ENCODE measurements at places on chromosomes 5 and 9.
A peak's percentile ranks its signal among the peaks of the same experiment; 100 is the strongest.

GRCh38 chr5:150672237-150672883 lies 11.3 kb downstream of the MYOZ3 start:
- peak; percentile 19 for DNase-seq

GRCh38 chr9:110140276-110140675 lies 67.7 kb downstream of the C9orf152 start:
- DNase-seq, result no peak

DNA sequence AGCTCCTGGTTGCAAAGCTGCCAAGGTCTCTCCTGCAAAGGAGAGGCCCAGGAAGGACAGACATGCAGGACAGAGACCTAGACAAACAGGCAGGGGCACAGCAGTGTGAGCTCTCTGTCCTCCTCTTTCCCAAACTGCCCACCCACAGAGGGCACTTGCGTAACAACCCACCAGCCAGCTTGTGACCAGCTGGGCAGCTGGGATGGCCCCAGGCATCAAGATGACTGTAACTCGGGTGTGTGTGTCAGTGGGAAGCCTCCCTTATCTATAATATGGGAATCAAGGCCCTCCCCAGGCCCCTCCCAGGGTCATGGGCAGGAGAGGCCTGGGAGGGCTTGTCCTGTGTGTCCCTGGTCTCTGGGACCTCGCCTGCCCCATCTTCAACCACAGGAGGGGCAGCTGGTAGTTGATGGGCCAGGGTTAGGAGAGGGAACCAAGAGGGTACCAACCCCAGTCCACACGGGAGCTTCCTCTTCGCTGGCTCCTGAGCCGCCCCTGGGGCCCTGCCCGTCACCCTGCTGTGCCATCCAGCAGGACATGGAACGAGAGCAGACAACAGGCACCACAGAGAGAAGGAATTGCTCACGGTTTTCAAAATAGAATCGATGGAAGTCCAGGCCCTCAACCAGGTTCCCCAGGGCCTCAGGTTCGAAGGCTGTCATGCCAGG lies 37.9 kb downstream of the SLC6A7 start:
- no peak for DNase-seq

- DNase-seq, result no peak
Observed at GRCh38 chr9:115327436-115328122, 209.6 kb upstream of the TNC start.

DNA sequence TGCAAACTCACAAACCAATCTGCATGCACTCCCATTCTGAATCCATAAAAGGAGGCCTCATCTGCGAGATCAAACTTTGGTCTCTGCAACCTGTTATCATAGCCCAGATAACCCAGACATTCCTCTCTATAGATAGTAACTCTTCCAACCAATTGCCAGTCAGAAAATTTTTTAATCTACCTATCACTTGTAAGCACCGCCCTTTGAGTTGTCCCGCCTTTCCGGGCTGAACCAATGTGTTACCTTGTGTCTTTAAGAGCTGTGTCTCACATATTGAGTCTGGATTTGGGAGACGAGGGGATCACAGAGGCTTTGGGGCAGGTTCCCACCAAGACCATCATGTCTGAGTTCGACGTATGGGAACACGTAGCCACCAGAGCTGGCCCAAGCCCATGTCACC lies 91.1 kb upstream of the PPP1R26 start:
- no peak for DNase-seq

- no peak for DNase-seq
Observed at GRCh38 chr9:84003246-84003645, 22.6 kb downstream of the RMI1 start.

- DNase-seq, result no peak
Observed at GRCh38 chr5:141493500-141494422, 4.9 kb downstream of the PCDHGC5 start.

DNA sequence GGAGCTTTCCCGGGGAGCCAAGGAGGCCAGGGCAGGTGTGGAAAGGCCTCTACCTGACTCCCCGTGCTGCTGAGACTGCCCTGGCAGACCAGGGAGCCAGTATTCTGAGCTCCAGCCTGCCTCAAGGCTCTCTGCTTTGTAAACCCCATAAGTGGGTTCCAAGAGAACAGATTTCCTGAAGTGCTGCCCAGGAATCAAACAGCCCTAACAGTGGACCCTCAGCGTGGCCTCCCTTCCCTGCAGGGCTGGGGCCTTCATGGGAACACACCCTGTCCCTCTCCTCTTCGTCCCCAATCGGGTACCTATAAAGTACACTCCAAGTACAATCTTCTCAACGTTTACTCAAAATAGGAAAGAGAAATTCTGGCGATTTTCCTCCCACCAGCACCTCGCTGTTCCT lies 252.5 kb downstream of the FSTL4 start:
- DNase-seq, result no peak

- DNase-seq, result peak; percentile 59
Observed at GRCh38 chr5:68433923-68434879, 218.6 kb downstream of the PIK3R1 start.

DNA sequence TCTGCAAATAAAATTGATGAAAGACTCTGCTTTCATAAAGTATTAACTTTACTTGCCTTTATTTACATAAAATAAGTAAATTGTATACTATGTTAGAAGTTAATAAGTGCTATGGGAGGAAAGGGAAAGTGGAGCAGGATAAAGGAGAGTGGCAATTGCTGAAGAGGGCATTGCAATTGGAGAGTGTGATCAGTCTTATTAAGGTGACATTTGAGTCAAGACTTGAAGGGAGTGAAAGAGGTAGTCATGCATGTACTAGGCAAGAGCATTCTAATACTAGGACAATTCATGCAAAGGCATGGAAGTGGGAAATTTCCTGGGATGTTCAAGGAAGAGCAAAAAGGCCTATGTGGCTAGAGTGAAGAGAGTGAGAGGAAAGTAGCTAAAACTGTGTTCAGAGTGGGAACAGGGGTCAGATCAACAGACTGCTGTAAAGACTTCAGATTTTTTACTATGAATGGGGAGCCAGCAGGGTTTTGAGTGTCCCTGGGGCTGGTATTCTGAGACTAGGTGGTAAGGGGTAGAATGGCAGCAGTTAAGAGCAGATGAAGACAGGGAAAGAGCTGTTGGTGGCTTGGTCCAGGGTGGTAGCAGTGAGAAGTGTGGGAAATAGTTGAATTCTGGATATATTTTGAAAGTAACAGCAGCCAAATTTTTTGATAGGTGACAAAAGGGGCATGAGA lies 182.3 kb upstream of the RIOK2 start:
- no peak for DNase-seq

GRCh38 chr5:163531272-163531671 lies 25.9 kb downstream of the MAT2B start:
- no peak for DNase-seq

DNA sequence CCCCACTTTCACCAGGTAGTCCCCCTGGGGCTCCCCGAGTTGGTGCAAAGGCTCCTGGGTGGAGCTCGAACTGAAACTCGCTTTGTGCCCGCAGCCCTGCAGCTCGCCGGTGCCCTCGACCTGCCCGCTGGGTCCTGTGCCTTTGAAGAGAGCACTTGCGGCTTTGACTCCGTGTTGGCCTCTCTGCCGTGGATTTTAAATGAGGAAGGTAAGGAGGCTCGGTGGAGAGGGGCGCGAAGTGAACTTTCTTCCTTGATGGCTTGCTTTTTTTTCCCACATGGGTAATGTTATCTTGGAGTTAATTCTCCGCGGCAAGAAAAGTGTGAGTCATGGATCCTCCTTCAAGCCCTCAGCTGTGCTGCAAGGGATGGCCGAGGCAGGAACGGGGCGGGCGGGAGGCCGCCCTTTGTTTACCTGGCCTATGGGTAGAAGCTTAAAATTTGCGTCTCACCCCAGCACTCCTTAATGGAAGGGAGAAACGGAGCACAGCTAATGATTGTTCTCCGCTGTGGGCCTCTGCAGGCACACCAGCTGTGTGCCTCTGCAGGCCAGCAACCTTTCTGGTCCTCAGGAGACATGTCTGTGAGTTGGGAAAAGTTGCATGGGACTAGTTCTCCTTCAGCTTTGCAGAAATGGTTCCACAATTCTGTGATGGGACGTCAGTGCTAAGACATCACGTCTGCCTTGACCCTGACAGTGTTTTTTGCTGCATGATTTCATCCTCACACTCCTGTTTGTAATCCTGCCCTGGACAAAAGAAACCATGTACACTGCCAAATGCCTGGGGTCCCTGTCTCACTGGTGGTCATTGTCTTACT lies 1.1 kb downstream of the MAMDC2 start:
- no peak for DNase-seq

- no peak for DNase-seq
Observed at GRCh38 chr5:52822437-52822836, 34.7 kb downstream of the ITGA1 start.

- no peak for DNase-seq
Observed at GRCh38 chr5:35516271-35516670, 101.4 kb upstream of the SPEF2 start.

DNA sequence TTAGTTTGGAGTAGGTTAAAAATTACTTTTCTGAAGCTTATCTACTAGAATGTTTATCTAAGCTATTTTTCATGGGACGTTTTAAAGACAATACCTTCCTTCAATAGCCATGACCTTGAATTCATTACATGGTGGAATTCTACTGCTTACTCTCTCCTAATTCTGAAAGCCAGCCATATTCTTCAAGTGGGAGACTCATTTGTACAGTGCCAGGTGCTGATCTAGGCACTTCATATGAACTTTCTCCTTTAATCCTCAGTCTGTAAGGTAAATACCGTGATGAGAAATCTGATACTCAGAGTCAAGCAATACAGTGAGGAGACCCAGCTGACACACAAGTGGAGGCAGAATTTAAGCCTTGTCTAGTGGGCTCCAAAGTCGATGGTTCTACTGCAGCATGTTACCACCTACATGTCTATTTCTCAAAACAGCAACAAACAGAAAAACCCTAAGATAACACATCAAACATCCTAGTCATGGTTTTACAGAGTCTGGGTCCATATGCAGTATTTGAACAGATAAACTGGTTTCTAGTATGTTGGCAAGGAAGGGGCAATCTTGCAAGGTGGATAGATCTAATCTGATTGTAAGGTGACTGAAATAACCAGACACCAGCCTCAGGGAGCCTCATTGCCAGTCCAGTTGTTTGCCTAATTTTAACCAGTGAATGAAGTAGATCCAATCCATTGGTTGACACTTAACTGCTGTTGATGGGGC lies 243.7 kb downstream of the PIK3R1 start:
- no peak for DNase-seq

- DNase-seq, result peak; percentile 27
Observed at GRCh38 chr9:126722922-126723806, 81.7 kb upstream of the ZBTB43 start.

DNA sequence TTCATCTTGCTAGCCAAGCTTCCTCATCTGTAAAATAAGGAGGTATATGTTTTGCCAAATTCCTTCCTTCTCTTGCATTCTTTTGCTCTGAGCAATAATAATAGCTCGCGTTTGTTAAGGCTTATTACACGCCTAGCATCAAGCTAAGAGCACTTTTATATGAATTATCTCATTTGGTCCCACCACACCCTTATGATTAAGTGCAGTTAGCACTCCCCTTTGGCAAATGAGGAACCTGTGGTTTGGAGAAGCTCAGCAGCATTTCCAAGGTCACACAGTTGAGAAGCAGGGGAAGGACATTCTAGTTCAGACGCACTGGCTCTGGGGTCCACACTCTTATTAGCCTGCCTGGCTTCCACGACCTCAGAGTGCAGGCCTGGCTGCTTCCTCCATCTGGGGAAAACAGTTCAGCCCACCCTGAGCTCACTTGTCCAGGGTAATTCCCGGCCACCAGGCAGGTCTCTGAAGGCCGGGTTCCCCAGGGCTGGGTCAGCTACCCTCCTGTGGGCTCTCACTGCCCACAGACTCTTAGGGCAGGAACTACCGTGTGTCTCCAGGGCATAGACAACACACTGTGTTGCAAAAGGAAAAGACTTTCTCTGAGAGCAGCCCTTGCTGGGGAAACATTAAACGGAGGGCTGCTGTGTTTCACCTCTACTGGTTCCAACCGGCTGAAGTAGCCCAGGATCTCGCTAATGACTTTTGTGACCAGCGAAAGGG lies 9.9 kb upstream of the FBP1 start:
- DNase-seq, result no peak

DNA sequence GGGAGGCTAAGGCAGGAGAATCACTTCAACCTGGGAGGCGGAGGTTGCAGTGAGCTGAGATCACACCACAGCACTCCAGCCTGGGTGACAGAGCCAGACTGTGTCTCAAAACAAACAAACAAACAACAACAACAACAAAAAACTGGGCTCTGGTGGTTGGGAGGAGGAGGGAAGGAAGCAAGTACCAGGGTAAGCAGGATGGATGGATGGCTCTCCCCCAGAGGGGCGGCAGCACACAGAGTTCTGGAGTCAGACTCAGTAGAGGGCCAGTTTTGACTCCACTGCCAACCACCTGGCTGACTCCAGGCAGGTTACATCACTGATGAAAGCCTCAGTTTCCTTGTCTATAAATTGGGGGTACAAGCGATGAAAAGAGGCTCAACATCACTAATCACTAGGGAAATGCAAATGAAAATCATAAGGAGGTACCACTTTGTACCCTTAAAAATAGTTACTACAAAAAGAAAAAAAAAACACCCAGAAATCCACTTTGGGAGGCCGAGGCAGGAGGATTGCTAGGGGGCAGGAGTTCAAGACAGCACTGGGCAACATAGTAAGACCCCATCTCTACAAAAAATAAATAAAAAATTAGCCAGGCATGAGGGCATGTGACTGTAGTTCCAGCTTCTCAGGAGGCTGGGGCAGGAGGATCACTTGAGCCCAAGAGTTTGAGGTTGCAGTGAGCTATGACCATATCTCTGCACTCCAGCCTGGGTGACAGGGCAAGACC lies 3.2 kb downstream of the SLC22A4 start:
- DNase-seq, result no peak

DNA sequence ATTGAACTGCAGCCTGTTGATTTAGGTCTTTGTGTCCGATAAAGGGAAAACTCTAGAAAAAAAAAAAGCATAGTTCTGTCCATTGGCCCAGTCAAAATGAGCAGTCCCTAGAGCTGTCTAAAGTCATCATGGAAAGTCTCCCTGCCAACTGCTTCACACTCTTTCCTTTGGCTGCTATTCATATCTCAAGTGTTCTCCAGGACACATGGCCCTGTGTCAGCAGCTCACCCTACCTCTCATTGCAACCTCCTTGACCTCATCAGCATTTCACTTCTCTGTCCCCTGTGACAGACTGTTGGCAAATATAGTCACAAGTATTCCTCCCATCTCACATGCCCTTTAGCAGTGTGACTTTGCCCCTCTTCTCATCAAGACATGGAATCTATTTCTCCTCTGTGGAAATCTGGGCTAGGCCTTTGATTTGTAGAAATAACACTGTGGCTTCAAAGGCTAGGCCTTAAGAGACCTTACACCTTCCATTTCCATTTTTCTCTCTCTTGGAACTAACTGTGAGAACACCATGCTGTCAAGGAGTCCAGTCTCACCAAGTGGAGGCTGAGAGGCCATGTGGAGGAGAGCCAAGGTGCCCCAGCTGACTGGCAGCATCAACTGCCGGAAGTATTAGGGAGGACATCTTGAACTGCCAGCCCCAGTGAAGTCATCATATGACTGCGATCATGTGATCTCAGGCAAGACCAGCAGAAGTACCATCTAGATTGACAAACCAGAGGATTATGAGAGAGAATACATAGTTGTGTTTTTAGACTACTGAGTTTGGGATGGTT lies 149.4 kb upstream of the TARS1 start:
- no peak for DNase-seq

DNA sequence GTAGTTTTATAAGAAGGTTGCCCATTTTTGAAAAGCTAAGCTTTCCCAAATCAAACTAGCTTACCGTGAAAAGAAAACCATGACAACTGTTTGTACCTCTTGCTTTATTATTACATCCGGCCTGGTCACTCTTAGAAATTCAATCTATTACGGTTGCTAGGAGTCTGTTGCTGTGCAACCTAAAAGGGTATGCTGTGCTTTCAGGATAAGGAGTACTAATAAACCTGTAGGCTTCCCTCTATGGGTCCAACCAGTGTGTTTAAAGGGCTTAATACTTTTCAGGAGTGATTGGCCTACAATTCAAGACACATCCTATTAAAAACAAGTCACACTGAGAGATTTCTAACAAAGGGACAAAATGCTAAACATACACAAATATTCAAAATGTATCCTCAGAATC lies 27.1 kb downstream of the RFX3 start:
- DNase-seq, result no peak
